ENCODE measurements at places on chromosomes 6 and 20. TPM values are rescaled to one million over a fixed set of nuclear protein-coding genes. Genes with fewer than 3 reads are reported as not detected.

IL17F gene
- total RNA-seq = not detected

DNA sequence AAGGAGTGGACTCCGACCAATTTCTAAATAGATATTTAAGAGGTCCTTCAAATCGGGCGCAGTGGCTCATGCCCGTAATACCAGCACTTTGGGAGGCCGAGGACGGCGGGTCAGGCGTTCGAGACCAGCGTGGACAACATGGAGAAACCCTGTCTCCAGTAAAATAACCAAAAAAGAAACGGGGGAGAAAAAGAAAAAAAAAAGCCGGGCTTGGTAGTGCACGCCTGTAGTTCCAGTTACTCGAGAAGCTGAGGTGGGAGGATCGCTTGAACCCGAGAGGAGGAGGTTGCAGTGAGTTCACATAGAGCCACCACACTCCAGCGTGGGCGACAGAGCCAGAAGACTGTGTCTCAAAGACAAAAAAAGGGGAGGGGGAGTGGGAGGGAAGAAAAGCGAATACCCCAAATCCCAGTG is 53.3 kb upstream of the HFE start:
- H3K27me3 ChIP-seq = no peaks in the 10 kb centered on the region
- peak overlapping the region; percentile 98 for H3K27ac ChIP-seq
- no peak for DNase-seq
- peaks cover 34% of the 10 kb centered on the region for H3K4me1 ChIP-seq

RNF5 gene
- 63.6 TPM for total RNA-seq

DNA sequence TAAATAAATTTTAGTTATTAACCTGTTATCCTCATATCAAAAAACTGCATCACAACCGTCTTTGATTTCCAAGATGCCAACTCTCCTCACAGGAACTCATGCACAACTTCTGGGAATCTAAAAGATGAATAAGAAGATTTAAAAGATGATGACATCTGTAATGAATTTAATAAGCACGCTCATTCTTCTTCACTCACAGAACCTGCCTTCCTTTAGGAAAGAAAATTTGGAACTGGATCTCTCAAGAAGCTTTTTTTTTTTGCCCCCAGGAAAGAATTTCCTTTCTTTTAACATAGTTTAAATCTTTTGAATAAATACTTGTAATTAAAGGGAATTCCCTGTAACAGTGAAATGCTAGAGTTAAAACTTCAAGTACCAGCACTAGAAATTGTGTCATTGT is 161.5 kb downstream of the HIVEP2 start:
- no peaks in the 10 kb centered on the region for H3K36me3 ChIP-seq
- DNase-seq = no peak
- peaks cover 15% of the 10 kb centered on the region for H3K4me1 ChIP-seq
- H3K27ac ChIP-seq = no peak overlapping the region

SHLD1 gene
- total RNA-seq = 2.6 TPM

GRCh38 chr6:79559706-79560105 is 22.5 kb upstream of the LCA5 start:
- H3K36me3 ChIP-seq = no peaks in the 10 kb centered on the region
- no peak overlapping the region for H3K4me3 ChIP-seq
- no peaks in the 10 kb centered on the region for H3K27me3 ChIP-seq
- no peaks in the 10 kb centered on the region for H3K4me1 ChIP-seq
- DNase-seq = no peak
- H3K27ac ChIP-seq = no peak overlapping the region

DNA sequence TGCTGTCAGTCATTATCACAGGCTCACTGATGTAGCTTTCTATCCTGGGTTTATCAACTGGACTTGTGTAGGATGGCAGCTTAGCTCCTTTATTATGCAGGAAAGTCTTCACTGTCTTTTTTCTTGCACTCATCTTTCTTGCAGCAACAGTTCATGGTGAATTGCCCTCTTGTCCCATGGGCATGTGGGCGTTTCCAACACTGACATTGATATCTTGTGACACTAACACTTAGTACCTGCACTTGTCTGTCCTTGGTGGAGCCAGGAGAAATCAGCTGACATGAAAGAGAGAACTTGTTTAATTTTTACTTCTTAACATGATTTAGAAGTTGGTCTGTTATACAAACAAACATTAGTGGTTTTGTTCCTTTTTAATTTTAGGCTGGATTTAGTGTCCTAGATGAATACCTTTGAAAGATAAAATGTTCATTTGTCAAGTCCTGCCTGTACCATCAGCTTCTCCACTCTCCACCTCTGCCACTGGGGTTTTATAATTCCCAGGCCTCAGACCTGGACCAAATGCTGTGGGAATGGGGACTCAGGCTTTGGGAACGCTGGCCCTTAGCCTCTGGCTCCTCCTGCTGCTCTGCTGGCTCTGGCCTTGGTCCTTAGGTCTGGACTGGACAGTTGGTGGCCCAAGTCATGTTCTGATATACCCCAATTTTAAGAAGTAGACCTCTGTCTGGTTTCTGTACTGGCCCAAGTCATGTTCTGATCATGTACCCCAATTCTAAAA is 161.0 kb upstream of the LAMP5 start:
- no peaks in the 10 kb centered on the region for H3K4me1 ChIP-seq
- no peaks in the 10 kb centered on the region for H3K36me3 ChIP-seq
- no peaks in the 10 kb centered on the region for H3K27me3 ChIP-seq
- no peak overlapping the region for H3K27ac ChIP-seq

GRCh38 chr6:130494729-130495128 is 128.9 kb downstream of the TMEM200A start:
- H3K36me3 ChIP-seq = no peaks in the 10 kb centered on the region
- H3K4me3 ChIP-seq = no peak overlapping the region
- H3K27ac ChIP-seq = no peak overlapping the region
- no peak for DNase-seq
- no peaks in the 10 kb centered on the region for H3K27me3 ChIP-seq

DNA sequence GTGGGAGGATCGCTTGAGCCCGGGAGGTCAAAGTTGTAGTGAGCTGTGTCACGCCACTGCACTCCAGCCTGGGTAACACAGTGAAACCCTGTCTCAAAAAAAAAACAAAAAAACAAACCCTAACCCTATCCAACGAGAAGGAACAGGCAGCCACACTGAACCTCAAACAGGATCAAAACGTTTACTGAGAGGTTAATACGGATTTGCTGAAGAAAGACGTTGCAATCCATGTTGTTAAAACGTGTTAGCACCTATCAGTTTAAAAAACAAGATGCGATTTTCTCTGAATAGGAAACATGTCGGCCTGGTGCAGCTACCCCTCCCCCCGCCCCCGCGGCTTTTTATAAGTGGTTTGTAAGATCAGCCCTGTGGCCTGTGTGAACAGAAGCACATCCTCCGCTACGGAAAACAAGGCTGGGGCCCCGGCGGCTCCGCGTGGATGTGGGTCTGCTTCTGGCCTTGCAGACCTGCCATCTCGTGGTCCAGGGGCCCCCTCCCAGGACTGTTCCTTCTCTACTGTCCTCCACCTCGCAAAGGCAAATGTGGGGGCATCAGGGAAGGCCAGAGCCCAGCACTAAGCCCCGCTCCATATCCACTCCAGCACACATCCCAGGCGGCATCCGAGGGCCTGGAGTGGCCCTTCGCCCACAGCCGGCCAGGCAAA is 11.4 kb downstream of the SLC2A4RG start:
- DNase-seq = no peak
- H3K27me3 ChIP-seq = no peaks in the 10 kb centered on the region
- no peak overlapping the region for H3K4me3 ChIP-seq
- no peaks in the 10 kb centered on the region for H3K36me3 ChIP-seq
- no peak overlapping the region for H3K27ac ChIP-seq
- no peaks in the 10 kb centered on the region for H3K4me1 ChIP-seq

DNA sequence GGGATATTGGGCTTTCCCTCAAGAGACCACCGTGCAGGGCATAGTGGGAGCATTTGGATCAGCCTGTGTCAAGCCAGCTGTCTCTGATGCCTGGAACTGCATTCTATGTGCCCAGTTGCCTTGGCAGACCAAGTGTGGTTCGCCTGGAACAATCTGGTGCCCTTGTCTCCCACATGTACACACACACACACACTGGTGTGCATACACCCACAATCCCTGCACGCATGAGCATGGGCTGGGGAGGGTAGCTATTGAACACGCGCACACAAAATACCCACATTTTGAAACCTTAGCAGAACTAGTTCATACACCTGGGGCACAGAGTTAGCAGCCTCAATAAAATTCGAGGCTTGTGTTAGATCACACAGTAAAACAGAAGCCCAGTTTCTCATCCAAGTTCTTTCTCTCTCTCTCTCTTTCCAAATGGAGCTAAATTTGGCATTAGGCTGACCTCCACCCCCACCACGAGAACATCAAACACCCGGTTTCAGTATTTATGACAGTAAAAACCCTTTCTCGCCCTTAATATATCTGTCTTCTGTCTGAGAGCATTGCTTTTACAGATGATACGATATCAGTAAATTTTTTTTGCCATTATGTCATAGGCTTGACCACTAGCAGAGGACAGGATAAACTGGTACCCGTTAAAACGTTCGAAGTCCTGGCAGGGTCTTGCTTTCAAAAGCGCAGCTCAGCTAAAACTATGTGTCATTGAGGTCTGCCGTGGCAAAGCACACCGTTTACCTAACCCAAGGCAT is 18.2 kb upstream of the NFATC2 start:
- peaks cover 38% of the 10 kb centered on the region for H3K27me3 ChIP-seq
- peaks cover 29% of the 10 kb centered on the region for H3K4me1 ChIP-seq
- no peak overlapping the region for H3K4me3 ChIP-seq

LY6G6C gene
- not detected for total RNA-seq

BPIFB4 gene
- not detected for total RNA-seq

BNIP5 gene
- total RNA-seq = not detected

RAB32 gene
- 88.6 TPM for total RNA-seq

DNA sequence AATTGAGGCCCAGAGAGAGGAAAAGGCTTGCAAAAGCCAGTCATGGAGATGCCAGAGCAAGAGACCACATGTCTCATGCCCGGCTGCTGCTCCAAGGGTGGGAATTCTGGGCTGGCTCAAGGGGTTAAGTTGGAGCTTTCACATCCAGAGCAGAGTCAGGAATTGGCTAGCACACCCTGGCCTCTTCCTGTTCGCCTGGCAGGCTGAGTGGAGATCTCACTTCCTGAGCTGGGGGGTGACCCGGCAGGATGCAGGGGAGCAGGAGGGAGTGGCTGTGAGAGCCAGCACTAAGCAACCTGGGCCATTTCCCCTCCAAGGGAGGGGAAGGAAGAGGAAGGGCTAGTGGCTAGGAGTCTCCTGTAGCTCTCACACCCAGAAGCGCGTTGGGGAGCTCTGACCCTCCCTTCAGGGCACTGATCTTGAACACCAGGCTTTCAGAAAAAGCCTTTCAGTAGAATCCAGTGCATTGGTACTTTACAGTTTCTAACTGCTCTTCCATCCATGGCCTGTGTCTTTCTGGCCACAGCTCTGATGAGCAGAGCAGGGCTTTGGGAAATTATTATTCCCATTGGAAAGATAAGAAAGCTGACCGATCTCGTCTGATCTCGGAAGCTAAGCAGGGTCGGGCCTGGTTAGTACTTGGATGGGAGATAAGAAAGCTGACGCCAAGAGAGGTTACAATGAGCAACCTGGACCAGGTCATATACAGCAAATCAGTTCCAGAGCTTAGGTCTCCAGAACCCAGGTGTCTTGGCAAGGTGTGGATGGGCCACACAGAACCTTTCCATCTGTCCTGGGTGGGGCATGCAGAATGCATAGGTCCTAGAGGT is 2.2 kb upstream of the CCM2L start:
- no peaks in the 10 kb centered on the region for H3K27me3 ChIP-seq
- no peaks in the 10 kb centered on the region for H3K36me3 ChIP-seq
- no peaks in the 10 kb centered on the region for H3K4me1 ChIP-seq
- H3K27ac ChIP-seq = no peak overlapping the region

GRCh38 chr20:38685853-38686473 is 38.3 kb upstream of the SLC32A1 start:
- H3K27ac ChIP-seq = no peak overlapping the region
- no peak overlapping the region for H3K4me3 ChIP-seq
- no peaks in the 10 kb centered on the region for H3K4me1 ChIP-seq
- peak; percentile 16 for DNase-seq
- H3K27me3 ChIP-seq = no peaks in the 10 kb centered on the region

Data from SJSA1 (cell line).